ENCODE measurements at places on chromosomes 6 and 20.

- no peak for DNase-seq
Observed at GRCh38 chr20:38208088-38208487, 43.0 kb upstream of the TGM2 start.

- DNase-seq = no peak
Observed at GRCh38 chr20:44219791-44220190, 9.2 kb upstream of the OSER1 start.

DNA sequence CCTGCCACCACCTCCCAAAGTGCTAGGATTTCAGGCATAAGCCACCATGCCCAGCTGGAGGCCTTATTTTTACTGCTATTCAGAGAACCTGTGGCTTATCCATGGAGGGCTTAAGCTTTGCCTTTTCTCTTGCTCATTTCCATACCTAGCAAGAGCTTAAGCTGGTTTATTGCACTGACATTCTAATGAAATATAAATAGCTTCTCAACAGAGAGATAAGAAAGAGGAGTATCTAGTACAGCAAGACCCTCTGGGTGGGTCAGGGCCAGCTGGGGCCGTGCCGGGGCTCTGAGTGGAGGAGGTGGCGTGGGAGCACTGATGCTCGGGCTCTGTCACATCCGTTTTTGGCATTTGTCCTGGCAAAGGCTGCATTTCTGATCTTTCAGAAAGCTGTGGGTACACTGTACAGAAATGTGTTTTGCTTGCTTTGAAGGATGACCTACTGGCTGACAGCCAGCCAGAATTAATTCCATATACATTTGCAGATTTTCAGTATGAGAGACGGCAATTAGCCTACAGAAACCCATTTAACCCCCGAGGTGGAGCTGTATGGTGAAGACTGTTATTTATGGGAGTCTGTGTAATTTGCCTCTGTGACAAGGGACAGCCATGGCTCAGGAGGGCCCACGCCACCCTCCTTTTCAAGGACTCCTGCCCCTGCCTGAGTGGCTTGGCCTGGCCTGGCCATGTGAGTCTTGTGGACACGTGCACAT lies 181.6 kb upstream of the AKAP12 start:
- no peak for DNase-seq

- DNase-seq = no peak
Observed at GRCh38 chr6:32697031-32697430, 30.6 kb upstream of the HLA-DQB1 start.

DNA sequence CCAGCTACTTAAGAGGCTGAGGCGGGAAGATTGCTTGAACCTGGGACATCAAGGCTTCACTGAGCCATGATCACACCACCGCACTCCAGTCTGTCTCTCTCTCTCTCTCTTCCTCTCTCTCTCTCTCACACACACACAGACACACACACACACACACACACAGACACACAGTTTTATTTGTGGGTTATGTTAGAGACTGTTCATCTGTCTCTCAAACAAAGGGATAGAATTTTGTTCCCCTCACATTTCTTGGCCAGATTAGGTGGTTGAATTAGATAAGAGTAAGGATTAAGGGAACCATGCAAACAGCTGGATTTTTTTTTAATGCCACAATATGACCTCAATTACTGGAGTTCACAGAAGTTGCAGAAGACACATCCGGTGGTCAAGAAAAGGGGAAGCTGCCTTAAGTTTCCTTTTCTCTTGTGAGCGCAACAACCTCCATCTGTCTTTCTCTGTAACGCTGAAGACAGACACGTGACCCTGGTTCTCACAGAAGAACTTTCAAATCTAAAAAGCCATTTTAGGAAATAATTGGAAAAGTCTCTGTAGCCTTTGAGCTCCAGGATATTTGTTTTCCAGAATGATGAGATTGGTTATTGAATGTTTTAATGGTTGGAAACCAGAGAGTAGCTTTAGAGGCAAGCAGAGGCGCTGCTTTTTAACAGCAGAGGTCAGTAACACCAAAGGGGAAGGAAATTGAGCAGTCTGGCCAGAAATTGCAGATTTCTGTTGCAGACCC lies 32.9 kb upstream of the LGSN start:
- DNase-seq = no peak

GRCh38 chr6:142627474-142627873 lies 317.5 kb downstream of the HIVEP2 start:
- DNase-seq = no peak

- DNase-seq = peak; percentile 41
Observed at GRCh38 chr20:38730989-38731737, 6.9 kb downstream of the SLC32A1 start.

GRCh38 chr6:101926149-101926925 lies 532.8 kb downstream of the GRIK2 start:
- DNase-seq = no peak

- DNase-seq = no peak
Observed at GRCh38 chr20:64212755-64213154, 42.8 kb upstream of the PCMTD2 start.

- DNase-seq = no peak
Observed at GRCh38 chr20:57474816-57475215, 50.1 kb downstream of the CTCFL start.

DNA sequence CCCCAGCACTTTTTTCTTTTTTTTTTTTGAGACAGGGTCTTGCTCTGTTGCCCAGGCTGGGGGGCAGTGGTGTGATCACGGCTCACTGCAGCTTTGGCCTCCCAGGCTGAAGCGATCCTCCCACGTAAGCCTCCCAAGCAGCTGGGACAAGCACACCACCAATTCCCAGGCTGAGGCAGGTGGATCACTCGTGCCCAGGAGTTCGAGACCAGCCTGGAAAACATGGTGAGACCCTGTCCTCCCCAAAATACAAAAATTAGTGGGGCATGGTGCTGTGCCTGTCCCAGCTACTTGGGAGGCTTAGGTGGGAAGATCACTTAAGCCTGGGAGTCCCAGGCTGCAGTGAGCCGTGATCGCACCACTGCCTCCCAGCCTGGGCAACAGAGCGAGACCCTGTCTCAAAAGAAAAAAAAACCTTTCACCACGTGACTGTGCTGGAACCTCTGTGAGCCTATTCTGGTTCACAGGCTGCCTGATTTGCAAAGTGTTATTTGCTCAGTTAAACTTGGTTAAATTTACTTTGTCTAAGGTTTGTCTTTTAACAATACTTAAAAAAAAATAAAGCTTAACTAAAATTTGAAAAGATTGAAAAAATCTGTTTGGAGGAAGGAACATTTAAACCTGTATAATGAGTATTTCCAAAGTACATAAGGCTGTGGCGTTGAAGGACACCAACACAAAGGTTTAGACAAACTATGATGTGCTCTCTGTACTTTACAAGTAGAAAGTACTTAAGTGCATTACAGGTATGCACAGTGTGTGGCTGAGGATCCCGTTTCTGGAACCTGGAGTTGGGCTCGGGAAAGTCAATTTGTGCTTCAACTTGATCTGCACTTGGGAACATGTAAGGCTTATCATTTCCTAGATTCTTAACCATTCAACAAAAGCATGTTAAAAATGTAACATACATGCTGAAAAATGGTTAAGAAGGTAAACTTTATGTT lies 55.0 kb downstream of the PPP1R3G start:
- DNase-seq = no peak

GRCh38 chr6:3983778-3984177 lies 95.2 kb downstream of the FAM217A start:
- DNase-seq = no peak

DNA sequence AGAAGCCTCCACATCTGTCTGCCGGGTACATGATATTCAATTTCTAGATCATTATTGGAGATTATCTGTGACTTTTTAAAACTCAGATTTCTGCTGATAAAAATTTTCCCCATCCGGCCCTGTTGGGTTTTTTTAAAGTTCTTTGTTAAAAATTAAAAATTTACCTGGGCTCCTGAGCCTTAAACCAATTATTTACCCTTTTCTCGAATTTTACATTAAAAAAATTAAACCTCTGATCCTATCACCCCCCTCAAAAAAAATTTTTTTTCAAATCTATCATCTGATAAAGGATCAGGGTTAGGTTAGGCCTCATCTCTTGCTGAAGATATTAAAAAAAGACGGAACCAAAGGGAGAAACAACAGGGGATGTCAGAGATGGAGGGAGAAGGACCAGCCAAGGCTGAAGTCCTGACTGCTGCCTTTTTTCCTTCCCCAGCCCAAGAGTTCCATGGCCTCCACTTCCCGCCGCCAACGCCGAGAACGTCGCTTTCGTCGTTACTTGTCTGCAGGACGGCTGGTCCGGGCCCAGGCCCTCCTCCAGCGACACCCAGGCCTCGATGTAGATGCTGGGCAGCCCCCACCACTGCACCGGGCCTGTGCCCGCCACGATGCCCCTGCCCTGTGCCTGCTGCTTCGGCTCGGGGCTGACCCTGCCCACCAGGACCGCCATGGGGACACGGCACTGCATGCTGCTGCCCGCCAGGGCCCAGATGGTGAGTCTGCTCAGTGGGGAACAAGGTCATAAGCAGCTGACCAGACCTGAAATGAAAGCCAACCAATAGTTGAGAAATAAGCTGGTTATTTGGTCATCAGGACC lies 527 bp downstream of the NFKBIL1 start:
- no peak for DNase-seq

- DNase-seq = no peak
Observed at GRCh38 chr6:29537714-29538403, 21.7 kb downstream of the UBD start.

DNA sequence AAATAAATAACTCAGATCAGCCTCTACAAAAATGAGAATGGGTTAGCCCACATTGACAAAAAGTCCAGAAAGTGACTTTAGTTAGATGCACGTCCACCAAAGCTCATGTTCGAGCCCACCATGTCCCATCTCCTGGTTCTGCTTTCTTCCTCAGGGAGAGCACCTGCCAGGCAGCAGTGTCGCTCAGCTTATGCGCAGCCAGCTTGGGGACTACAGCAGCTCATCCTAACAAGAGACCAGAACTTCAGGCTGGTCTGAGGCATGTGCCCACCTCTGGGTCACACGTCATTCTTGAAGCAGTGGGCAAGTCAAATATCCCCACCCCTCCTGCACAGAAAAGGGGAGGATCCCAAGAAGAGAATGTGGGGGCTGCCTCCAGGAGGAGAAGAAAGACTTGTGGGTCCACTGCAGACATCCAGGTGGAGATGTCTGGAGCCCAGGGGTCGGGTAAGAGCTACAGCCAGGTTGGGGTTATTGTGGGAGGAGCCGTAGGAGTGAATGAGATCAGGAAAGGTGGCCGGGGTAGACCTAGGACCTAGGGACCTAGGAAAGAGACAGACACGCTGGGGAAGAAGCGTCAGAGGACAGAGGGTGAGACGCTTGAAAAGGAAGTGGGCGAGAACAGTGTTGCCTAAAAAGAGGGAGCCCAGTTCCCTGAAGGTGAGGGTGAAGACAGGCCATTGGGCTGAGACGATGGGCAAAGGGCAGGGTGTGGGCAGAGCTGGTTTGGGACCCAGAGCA lies 52.5 kb downstream of the SSR1 start:
- no peak for DNase-seq

Data from NK-92 treated with Interleukin-12 subunit alpha and Interleukin-12 subunit beta, amount 100 ng/mL, for 24 hours (cell line).